H4 (cell line): ENCODE measurements at places on chromosomes 13 and 19. TPM values are rescaled to one million over a fixed set of nuclear protein-coding genes. Genes with fewer than 3 reads are reported as not detected.

Gene KCNJ14
- total RNA-seq = 0.23 and 0.41 TPM in 2 replicates

Gene CYP2A6
- not detected in 2 replicates for total RNA-seq

GRCh38 chr19:40827386-40828247, 22.6 kb downstream of the CYP2A6 start:
- no peak for DNase-seq

DNA sequence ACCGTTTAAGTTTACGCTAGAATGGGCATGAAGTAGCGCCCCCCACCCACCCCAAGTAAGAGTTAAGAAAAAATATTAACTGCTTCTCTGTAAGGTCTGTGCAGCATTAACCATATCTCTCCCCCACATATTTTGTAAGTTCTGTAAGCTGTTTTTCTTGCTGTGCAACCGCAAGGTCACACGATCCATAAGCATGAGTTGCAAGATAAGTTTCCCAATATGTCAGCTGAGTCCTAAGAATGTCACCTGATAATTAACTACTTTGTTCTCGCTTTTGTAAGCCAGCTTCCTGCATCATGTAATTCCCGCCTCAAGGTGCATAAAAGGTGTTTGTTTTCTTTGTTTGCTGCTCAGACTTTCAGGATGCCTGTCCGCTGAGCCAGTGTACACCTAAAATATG, 187.0 kb downstream of the MYO16 start:
- DNase-seq = no peak

GRCh38 chr13:88627071-88627470, 955.9 kb downstream of the SLITRK5 start:
- DNase-seq = no peak

GRCh38 chr13:41065078-41065477, 3.8 kb downstream of the WBP4 start:
- DNase-seq = no peak
